ENCODE measurements at places on chromosomes 16 and 17.

DNA sequence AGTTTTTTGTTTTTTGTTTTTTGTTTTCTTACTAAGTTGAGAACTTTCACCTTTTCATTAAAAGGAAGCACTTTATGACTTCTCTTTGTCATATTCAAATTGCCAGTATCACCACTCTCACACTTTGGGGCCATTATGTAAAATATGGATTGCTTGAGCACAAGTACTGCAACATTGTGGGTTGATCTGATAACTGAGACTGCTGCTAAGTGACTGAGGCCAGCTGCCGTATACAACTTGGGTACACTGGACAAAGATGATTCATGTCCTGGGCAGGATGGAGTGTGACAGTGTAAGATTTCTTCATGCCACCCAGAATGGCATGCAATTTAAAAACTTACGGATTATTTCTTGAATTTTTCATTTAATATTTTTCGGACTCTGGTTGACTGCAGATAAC, 7.8 kb downstream of the TTC19 start:
- DNase-seq, result no peak

DNA sequence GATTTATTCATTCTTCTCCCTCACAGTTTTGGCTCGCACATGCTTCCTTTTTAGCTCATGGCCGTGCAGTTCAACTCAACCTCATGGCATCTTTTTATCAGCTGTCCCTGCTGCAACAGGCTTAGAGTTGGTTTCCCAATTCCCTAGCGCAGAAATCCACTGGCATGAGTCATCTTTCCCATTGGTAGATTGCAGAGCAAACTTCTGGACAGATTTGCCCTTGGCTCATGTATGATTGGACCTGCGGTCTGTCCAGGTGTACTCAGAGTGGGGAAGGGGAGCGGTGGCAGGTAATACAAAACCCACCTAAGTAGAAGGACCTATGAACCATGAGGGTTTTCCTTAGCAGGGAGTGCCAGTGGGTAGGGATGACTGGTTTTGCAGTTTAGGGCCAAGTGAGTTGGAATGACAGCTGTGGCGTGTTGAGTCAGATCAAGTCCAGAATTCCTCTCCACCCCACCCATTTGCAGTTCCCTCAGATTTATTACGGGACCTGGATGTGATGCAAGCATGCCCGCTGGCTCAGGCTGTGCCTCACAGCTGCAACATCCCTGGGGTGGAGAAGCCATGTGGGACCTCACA, 584.7 kb downstream of the WWOX start:
- no peak for DNase-seq

DNA sequence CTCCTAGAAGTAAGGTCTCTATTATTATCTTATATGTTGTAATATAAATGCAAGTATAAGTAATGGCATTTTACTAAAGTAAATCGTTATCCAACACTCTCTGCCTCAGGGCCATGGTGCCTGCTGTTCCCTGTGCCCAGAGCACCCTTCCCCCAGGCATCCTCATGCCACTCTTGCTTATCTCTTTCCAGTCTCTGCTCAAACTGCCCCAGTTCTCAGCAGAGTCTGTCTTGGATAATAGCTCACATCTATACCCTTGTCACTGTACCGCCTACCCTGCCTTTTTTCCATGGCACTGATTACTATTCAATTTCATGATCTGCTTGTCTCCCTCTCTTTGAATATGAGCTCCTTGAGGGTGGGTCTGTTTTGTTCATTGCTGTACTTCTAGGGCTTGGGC, 31.7 kb downstream of the CDH1 start:
- no peak for DNase-seq

- peak; percentile 46 for DNase-seq
Observed at GRCh38 chr17:44794851-44795413, 35.2 kb downstream of the GJC1 start.

- DNase-seq, result no peak
Observed at GRCh38 chr16:85037050-85037410, 9.4 kb downstream of the KIAA0513 start.

- DNase-seq, result no peak
Observed at GRCh38 chr17:3004925-3005324, 58.5 kb downstream of the OR1D5 start.

- no peak for DNase-seq
Observed at GRCh38 chr17:47901423-47901822, 5.4 kb downstream of the SP2 start.

GRCh38 chr17:82804442-82805191, 35.2 kb downstream of the ZNF750 start:
- DNase-seq, result no peak

GRCh38 chr16:79169239-79169638, 431.3 kb downstream of the MAF start:
- DNase-seq, result no peak

GRCh38 chr17:41758601-41759000, 24.2 kb upstream of the HAP1 start:
- DNase-seq, result no peak

DNA sequence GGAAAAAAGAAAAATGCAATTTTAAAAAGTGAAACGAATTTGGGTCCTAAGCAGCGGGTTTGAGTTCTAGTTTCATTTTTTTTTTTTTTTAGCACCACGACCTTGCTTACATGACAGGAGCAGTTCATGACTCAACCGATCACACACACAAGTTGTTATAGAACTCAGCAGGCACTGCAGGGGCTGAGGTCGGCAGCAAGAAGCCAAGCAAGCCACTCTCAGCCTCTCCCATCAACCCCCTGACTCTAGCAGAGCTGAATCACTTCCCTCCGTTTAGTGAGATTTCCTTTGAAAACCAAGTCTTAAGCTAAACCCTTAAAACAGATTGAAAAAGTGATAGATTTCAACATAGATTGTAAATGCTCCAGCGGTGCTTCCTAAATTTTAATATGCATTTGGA, 520.8 kb downstream of the HAPSTR1 start:
- DNase-seq, result no peak

DNA sequence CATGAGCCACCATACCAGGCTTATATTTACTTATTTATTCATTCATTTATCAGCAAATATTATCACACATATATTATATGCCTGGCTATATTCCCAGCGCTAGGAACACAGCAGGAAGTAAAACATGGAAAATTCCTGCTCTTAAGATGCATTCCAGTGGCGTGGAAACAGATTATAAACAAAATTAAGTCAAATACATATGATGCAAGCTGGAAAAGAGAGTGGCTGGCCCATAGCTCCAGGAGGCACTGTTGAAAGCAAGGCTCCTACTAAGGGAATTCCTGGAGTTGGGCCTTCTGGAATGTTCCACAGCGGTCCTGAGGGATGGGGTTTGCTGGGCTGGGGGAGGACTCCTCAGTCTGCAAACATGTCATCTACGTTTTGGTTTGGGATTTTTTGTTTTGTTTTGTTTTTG, 18.4 kb downstream of the ADCY9 start:
- no peak for DNase-seq

- no peak for DNase-seq
Observed at GRCh38 chr16:58767581-58767980, 33.5 kb upstream of the GOT2 start.

- no peak for DNase-seq
Observed at GRCh38 chr17:81666092-81666341, 388 bp downstream of the OXLD1 start.

GRCh38 chr16:88482630-88483391, 29.7 kb downstream of the ZFPM1 start:
- DNase-seq, result no peak

GRCh38 chr17:6019959-6020358, 50.2 kb upstream of the WSCD1 start:
- DNase-seq, result no peak

GRCh38 chr17:8121681-8122421, 2.1 kb downstream of the HES7 start:
- no peak for DNase-seq

- peak; percentile 33 for DNase-seq
Observed at GRCh38 chr17:63425483-63425882, 20.6 kb downstream of the CYB561 start.

DNA sequence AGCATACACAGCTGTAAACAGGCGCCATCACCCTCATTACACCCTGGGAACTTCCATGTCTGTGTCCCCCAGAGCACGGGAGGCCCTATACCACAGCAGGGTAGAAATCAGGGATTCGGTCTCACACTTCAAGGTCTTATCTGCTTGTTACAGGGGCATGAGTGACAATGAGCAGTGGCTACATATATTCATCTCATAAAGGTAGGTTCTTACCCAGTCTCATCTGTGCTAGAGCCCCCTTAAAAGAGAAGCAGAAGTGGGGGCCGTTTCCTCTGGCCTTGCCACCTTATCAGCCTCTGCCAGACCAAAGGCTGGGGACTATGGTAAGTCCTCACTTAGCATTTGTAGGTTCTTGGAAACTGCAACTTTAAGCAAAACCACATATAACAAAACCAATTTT, 46.5 kb downstream of the IRX5 start:
- DNase-seq, result no peak

DNA sequence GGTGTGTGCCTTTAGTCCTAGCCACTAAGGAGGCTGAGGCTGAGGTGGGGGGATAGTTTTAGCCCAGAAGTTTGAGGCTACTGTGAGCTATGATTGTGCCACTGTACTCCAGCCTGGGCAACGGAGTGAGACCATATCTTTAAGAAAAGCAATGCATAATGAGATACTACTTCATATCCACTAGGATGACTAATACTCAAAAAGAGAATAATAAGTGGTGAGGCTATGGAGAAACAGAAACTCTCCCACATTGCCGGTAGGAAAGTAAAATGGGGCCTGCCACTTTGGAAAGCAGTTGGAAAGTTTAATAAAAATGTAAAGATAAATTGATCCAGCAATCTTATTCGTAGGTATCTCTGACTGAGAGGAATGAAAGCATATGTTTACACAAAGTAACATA, 4.6 kb upstream of the NPIPB2 start:
- no peak for DNase-seq

DNA sequence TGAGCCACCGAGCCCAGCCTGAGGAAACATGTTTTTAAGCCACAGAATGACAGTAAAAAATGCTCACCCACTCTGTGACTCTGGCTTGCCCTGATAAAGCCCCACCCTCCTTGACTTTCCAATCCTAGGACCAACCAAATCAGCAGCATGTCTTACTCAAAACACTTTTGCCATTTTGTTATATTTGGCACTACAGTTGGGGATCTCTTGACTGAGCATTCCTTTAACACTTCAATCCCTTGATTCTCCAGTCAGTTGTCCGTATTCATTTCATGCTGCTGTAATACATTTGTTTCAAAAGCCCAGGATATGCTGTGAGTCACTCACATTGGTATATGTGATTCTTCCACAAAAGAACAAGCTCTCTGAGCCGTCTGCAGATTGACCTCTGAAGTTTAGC, 8.2 kb downstream of the MYH3 start:
- DNase-seq, result no peak

DNA sequence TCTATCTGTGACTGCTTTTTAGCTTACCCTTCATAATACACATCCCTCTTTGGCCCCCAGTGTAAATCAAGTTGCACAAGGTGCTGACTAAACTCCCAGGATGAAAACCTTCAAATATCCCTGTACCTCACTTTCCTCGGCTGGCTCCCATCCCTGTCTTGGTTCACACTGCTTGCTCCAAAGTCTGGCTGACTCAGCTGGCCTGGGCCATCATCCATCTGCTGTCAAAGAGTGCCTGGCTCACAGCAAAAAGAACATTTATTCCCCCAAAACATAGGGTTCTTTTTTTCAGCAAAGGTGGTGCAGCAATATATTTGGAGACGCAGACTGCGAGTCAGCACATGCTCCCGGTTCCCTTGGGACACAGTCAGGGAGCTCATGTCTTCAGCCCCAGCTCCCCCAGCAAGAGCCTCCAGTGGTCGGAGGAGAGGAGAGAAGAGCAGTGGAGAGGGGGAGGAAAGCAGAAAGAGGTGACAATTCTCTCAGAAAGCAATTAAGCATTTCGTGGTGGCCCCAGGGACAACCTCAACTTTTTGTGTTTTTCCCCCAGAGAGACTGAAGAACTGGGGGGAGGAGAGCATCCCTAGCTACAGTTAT, 26.1 kb downstream of the GPR142 start:
- DNase-seq, result no peak

DNA sequence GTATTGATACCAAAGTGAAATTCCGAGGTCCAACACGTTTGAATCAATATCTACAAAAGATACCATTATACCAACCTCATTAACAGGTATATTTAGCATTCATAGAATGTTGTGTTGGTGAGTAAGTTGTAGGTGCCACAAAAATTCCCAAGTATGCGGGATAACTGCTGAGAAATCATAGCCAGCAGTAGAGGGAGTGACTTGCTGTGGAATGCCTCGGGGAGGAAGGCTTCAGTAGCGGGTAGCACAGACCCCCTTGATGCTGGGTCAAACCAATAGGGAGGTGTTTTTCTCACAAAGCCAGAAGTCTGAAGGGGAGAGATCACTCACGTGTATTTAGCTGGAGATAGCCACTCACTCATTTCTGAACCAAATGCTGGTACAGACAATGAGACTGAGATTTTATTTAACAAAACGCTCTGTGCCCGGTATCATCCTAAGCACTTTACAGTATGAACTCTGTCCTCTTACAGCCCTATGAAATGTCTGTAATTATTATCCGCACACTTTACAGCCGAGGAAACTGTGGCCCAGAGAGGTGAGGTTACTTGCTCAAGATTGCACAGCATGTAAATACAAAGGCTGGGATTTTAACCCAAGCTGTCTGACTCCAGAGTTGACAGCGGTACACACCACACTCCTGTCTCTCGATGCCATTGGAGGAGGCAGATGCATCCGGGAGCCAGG, 23.1 kb downstream of the HSBP1 start:
- no peak for DNase-seq

DNA sequence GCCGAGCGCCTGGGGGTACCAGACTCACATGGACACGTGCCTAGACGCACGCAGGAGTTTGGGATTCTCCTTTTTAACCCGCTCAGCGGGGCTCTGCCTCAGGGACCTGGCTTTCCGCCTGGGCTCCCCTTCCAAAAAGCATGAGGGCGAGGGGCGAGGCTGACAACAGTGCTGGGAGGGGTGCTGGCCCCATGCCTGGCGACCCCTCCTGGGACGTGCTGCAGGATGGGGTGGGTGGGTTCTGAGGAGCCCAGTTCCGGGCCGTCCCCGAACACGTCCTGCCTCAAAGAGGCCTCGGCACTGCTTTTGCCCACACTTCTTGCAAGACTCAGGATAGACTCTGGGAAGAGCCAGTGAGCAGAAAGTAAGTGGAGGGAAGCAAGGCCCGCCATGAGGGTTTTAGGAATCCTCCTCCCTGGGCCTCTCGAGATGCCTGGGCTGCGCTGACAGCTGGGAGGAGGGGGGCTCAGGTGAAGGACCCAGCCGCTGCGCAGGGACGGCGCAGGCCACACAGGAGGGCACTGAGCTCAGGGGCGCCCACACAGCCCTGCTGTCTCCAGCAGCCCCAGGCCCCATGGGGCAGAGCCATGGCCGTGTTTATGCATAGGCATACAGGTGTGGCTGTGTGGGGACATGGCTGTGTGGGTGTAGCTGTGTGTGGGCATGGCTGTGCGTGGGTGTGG, 15.4 kb upstream of the PABPN1L start:
- DNase-seq, result no peak

- DNase-seq, result no peak
Observed at GRCh38 chr17:2175294-2175628, 120.4 kb downstream of the HIC1 start.
